ENCODE measurements at places on chromosomes 6 and 20. TPM values are rescaled to one million over a fixed set of nuclear protein-coding genes. Genes with fewer than 3 reads are reported as not detected.
A peak's percentile ranks its signal among the peaks of the same experiment; 100 is the strongest.

- DNase-seq: peak; percentile 1
Observed at GRCh38 chr20:32751702-32752457, 8.6 kb upstream of the COMMD7 start.

GRCh38 chr6:44576132-44576631 is 188.7 kb downstream of the CDC5L start:
- DNase-seq: no peak

GRCh38 chr6:5525209-5525608 is 263.9 kb downstream of the FARS2 start:
- no peak for DNase-seq

Gene FGD2
- 2.3 TPM for total RNA-seq

- no peak for DNase-seq
Observed at GRCh38 chr6:53011979-53012378, 16.9 kb upstream of the GSTA4 start.

DNA sequence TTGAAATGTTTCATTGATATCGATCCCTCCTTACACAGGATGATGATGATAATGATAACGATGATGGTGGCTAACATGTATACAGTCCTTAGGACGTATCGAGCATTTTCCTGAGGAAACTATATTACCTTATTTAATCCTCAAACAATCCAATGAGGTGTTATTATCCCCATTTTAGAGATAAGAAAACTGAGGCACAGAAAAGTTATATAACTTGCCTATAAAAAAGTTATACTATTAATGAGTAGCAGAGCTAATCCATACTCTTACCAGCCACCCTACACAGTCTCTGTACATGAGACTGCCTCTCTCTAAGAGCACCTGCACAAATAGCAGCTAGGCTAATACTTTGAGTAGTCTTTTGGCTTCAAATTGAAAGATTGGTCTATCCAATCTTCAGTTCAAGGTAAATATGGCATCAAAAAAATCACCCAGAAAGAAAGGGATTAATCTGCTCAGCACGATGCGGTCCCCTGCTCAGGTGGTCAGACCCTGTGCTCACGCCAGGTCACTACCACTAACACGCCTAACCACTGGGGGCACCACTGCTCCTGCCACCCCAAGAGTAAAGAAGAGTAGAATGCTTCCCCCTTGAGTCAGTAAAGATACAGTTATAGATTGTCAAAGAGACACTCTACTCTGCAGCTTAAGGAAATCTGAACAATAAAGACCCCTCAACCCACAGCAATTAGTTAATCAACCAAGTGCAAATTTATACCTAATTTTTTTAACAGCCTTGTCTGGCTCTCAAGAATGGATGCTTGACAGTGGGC is 15.0 kb downstream of the GABBR1 start:
- no peak for DNase-seq

DNA sequence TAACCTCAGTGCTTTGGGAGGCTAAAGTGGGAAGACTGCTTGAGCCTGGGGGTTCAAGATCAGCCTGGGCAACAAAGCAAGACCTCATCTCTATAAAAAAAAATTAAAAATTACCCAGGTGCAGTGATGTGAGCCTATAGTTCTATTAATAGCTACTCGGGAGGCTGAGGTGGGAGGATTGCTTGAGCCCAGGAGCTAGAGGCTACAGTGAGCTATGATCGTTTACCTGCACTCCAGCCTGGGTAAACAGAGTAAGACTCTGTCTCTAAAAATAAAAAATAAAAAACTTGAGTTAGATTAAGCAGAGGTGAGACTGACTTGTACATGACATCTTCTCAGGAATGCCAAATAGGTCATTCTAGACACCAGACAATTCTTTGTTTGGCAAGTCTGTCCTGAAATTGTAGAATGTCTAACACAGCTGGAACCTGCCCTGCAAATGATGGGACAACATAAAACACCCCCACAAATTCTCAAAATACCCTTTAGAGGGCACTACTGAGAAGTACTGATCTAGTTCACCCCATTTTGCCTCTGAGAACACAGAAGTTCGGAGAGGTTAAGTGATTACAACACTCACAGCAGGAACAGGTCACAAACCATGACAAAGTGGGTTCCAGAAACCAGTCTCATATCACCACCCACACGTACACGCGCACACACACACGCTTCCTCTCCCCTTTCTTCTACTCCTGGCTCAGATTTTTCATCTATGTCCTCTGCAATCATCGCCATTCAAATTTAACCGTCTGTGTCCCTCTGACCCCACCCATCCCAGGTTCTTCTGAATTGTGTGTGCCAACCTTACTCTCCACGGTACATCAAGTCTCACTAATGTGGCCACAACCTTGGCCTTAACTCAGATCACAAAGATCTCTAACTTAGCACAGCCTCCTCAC is 38.3 kb downstream of the ARHGAP18 start:
- DNase-seq: no peak

- no peak for DNase-seq
Observed at GRCh38 chr6:42278131-42278853, 60.6 kb upstream of the MRPS10 start.

GRCh38 chr20:62961310-62961783 is 8.8 kb downstream of the SLC17A9 start:
- DNase-seq: no peak
